ENCODE measurements at places on chromosomes 12 and 14. TPM values are rescaled to one million over a fixed set of nuclear protein-coding genes. Genes with fewer than 3 reads are reported as not detected.

Gene PTGDR
- 0.18 TPM for polyA plus RNA-seq

Gene TAS2R13
- polyA plus RNA-seq = not detected

Gene KRT79
- polyA plus RNA-seq = 0.15 TPM

Gene SLC10A1
- not detected for polyA plus RNA-seq

Gene TBX3
- polyA plus RNA-seq = 29.2 TPM

Gene KRT8
- 19.8 TPM for polyA plus RNA-seq

Gene SYNDIG1L
- polyA plus RNA-seq = not detected

Gene RGS6
- not detected for polyA plus RNA-seq

Gene GCN1
- polyA plus RNA-seq = 24.2 TPM

Gene BIN2
- not detected for polyA plus RNA-seq

Gene IFI27L1
- 31.8 TPM for polyA plus RNA-seq

Gene SCNN1A
- polyA plus RNA-seq = 0.59 TPM

Gene MYL2
- polyA plus RNA-seq = not detected

Gene PTCSC3
- not detected for polyA plus RNA-seq

Gene MUCL1
- polyA plus RNA-seq = not detected

Gene ASB2
- 0.06 TPM for polyA plus RNA-seq

Gene AICDA
- not detected for polyA plus RNA-seq

Gene CALCOCO1
- 155 TPM for polyA plus RNA-seq

Gene CELA1
- polyA plus RNA-seq = not detected

Gene TAS2R46
- not detected for polyA plus RNA-seq

Gene PPP1R12A
- polyA plus RNA-seq = 144 TPM

Gene GPRC5D
- polyA plus RNA-seq = not detected

Gene RAP1B
- 363 TPM for polyA plus RNA-seq

Gene TAMALIN
- polyA plus RNA-seq = not detected

Gene INTS13
- 28.9 TPM for polyA plus RNA-seq

Gene PTPN21
- polyA plus RNA-seq = 7.8 TPM

Gene NTS
- polyA plus RNA-seq = not detected

Gene MAP3K9
- polyA plus RNA-seq = 0.05 TPM

Gene B4GALNT3
- 0.09 TPM for polyA plus RNA-seq

Gene POTEM
- polyA plus RNA-seq = not detected

Gene KRT74
- not detected for polyA plus RNA-seq

Gene KRT7
- polyA plus RNA-seq = 17.4 TPM

Gene AMHR2
- not detected for polyA plus RNA-seq

Gene CLEC4E
- not detected for polyA plus RNA-seq

Gene CCDC38
- polyA plus RNA-seq = not detected

Gene NEUROD4
- polyA plus RNA-seq = not detected

Gene RAD51B
- 8.8 TPM for polyA plus RNA-seq

Gene RBP5
- 0.38 TPM for polyA plus RNA-seq

Gene KERA
- polyA plus RNA-seq = not detected

Gene EML5
- 0.25 TPM for polyA plus RNA-seq

Gene NTF3
- polyA plus RNA-seq = 6.2 TPM

Gene RPL10L
- polyA plus RNA-seq = not detected

Gene KLRD1
- polyA plus RNA-seq = 0.25 TPM

Gene OR4M1
- polyA plus RNA-seq = not detected

Gene EML1
- 15.0 TPM for polyA plus RNA-seq

Gene CCDC177
- not detected for polyA plus RNA-seq

Gene STAC3
- polyA plus RNA-seq = 0.35 TPM

Gene ABHD12B
- polyA plus RNA-seq = not detected

Gene CLEC1B
- polyA plus RNA-seq = not detected

Gene IRAK3
- polyA plus RNA-seq = 3.1 TPM

Gene ZFP36L1
- 620 TPM for polyA plus RNA-seq

Gene BDKRB2
- 13.3 TPM for polyA plus RNA-seq

Gene CLEC4D
- polyA plus RNA-seq = not detected

Gene ALX1
- polyA plus RNA-seq = not detected

Gene USP44
- 0.54 TPM for polyA plus RNA-seq

Gene TAS2R42
- not detected for polyA plus RNA-seq

Gene BBOF1
- polyA plus RNA-seq = 5.4 TPM

Gene TTC9
- polyA plus RNA-seq = not detected

Gene SYT10
- not detected for polyA plus RNA-seq

Data from GM23248 (cell line).